ENCODE measurements at places on chromosomes 6 and 20.

GRCh38 chr6:119501798-119502483 lies 152.4 kb upstream of the MAN1A1 start:
- peak; percentile 4 for DNase-seq

DNA sequence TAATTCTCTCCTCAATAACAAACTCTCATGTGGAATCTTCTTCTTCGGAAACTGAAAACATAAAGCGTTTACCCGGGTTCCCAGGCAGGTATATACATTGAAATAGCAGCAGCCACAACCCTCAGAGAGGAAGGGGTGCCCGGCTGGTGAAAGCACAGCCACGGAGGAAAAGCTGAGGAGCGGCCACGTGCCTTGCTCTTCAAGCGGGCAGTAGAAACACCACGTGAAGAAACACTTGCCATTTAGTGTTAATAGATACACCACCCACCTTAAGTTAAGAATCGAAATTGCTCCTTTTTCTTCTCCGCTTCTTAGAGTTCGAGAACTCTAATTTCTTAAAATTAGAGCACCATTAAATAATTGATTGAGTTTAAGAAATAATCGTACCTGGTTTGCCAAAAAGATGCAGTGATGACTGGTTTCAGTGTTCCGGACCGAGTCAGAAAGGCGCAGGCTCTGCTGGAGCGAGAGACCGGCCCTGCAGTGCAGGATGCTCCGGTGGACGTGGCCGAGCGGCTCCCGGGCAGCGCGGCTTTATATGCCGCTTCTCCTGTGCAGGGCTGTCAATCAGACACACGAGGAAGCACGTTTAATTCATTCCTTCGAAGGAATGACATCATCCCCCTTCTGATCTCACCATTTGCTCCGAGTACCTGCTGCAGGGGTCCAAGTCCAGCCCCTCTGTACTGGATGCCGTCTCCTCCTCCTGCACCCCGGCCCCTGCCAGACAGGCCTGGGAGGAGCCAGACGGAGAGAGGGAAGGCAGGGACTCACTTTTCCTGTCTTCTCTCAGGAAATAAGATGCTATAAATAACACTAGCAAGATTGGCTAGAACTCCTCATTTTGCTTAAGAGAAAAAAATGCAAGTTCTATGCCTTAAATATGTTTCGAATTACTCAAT lies at the start of gene THBS2:
THBS2 (minus strand) TSS at position 510 of the 902 bp plus-strand sequence. CDS start 3,062 bp downstream, outside the sequence.
- no peak for DNase-seq

DNA sequence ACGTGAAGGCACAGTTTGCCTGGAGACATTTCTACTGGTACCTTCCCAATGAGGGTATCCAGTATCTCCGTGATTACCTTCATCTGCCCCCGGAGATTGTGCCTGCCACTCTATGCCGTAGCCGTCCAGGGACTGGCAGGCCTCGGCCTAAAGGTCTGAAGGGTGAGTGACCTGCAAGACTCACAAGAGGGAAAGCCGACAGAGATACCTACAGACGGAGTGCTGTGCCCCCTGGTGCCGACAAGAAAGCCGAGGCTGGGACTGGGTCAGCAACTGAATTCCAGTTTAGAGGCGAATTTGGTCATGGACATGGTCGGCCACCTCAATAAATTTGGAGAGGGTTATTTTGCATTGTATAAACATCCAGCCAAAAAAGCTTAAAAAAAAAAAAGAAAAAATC lies 420.3 kb upstream of the FLRT3 start:
- no peak for DNase-seq

- DNase-seq, result peak; percentile 90
Observed at GRCh38 chr6:56542364-56543331, 100.0 kb downstream of the DST start.

DNA sequence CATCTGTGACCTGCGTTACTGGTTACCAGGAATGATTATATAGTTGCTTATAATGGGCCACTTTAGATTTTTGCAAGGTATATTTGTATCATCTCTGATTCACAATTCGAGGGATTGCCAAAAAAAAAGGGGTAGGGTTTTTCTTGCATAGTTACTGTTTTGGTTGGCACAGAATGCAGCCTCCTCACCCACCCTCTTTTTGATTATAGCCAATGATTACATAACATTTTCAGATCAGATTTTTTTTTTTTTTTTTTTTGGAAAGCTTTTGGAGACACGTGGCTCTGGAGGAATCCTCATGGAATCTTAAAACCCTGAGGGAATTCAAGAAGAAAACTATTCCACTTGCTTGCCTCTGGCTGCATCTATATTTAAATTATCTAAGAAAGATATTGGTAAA lies 53.7 kb downstream of the UST start:
- DNase-seq, result no peak

GRCh38 chr20:16388731-16389130 lies 184.5 kb downstream of the KIF16B start:
- no peak for DNase-seq

GRCh38 chr20:1317545-1318255 lies 11.2 kb downstream of the SDCBP2 start:
- no peak for DNase-seq

DNA sequence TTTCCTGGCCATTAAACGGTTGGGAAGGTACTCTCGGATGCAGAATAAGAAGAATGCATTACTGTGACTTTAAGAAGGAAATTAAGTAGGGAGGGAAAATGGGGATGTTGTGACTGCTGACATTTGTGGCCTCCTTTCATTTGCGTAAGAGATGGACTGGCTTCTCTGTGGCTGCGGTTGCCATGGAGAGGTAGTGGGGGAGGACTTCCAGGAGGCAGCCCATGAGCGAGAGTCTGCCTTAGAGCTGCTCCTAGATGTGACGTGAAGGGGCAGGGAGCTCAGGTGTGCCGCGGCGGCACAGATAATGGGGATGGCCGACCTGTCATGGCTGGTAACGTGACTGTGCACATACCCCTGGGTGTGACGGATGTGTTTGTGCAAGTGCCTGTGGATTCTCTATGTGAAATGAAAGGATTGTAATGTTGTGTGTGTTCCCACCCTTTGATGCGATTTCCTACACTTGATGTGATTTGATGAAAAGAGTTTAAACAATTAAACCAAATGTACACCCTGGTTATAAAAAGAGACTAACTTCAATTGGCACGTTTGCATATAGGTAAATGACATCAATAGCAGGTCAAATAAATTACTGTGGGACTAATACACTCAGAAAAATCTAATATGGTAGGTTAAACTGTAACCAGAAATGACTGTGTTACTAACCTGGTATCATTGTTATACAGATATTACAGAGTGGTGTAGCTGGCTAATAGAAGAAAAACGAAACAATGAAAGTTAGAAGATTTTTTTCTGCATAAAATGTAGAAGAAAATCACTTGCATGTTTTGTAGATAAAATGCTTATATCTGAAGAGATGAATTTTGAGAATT lies 48.9 kb downstream of the HIVEP1 start:
- DNase-seq, result peak; percentile 91

- no peak for DNase-seq
Observed at GRCh38 chr6:166554316-166554715, 32.2 kb downstream of the RAMACL start.

- DNase-seq, result no peak
Observed at GRCh38 chr6:137806914-137807682, 60.0 kb upstream of the TNFAIP3 start.

- DNase-seq, result no peak
Observed at GRCh38 chr20:47674686-47675085, 110.6 kb downstream of the SULF2 start.

DNA sequence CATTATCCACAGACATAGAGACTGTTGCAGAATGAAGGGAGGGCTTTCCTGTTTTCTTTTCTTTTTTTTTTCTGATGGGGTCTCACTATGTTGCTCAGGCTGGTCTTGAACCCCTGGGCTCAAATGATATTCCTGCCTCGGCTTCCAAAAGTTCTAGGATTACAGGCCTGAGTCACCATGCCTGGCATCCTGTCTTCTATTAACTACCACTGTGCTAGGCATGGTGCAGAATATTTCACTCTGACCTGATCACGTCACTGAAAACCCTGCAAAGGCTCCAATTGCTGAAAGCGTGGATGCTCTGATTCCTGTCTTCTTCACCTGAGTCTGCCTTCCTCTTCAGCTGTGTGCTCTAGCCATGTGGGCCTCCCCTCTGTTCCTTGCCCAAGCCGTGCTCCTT lies 8.5 kb upstream of the DNMT3B start:
- no peak for DNase-seq

DNA sequence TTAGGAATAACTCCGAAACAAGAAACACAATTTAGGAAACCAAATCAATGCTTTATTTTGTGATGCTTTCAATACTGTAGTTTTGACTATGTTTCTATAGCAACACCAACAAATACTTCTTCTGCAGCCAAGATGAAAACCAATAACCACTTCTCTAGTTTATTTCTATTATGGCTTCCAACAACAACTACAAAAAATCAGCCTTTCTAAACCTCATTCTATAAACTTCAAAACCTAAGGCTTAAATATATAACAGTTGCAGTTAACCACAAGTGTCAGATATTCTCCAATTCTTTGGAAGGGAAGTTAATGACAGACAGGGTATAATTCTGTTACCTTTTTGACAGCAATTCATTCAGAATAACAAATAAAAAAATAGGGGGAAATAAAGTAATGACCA lies 80.9 kb downstream of the EPB41L2 start:
- no peak for DNase-seq

DNA sequence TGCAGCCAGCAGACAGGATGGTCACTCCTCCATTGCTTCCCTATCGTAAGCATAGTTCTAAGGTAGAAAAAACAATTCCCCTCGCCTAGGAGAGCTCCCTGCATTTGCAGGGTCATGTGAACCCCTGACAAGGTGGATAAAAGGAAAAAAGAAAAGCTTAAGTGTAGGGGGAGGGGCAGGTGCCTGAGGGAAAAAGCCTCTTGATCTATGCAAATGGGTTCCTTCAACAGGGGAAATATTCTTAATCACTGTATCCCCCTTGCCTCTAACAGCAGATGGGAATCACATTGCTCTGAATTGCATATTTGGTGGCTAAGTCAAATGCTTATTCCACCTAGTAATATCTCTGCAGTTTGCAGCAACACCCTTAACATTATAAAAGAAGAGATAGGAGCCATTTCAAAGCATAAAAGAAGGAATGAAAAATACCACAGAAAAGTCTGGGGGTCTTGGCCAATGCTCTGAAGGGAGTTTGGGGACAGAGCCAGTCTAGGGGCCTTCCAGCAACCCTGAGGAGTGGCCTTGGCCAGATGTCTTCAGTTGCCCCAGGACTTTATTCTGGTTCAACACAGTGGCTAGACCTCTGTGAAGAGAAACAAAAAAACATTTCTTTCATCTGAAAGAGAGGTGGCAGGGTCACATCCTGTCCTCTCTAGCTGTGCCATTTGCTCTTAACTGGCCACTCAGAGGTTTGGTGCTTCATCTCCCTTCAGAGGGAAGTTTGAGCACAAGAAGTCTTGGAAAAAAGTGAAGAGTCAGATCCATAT lies 660.4 kb upstream of the GJE1 start:
- no peak for DNase-seq

- no peak for DNase-seq
Observed at GRCh38 chr6:168374541-168375071, 55.0 kb upstream of the DACT2 start.

DNA sequence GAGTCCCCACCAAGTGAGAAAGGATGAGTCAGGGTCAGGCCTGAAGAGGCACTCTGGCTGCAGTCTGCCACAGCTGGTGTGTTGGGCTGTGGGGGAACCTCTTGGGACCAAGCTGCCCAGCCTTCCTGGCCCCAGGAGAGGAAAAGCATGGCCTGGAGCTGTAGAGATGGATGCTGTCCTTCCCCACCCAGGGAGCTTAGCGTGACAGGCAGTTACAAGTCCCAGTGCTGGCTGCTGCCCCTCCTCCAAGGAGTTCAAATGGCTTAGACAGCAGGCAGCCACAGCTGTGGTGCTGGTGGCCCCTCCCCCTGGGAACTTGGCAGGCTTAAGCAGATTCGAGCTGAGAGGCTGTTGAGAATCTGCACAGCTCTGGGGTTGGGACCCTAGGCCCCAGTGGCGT lies 253.2 kb downstream of the PLCB1 start:
- no peak for DNase-seq

- DNase-seq, result no peak
Observed at GRCh38 chr20:16111172-16111832, 461.9 kb downstream of the KIF16B start.

GRCh38 chr20:19866070-19866469 lies 108.0 kb downstream of the RIN2 start:
- no peak for DNase-seq
